ENCODE measurements at places on chromosomes 16 and 17.

GRCh38 chr17:32772453-32773025 lies 104.4 kb downstream of the MYO1D start:
- DNase-seq = no peak

DNA sequence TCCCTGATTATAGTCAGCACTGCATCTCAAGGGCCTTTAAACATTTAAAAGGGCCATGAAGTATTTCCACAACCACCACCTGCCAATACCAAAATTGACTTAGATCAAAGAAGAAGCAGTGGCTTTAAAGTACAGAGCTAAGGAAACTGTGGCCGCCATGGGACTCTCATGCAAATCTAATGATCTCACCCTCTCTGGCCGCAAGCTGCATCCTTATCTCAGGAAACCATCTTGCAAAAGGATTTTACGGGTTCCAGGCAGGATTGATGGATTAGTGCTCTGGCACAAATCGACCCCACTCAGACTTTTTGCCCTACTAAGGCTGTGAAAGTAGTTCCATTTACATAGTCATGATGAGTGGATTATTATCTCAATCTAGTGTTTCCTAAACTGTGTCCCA lies 22.6 kb downstream of the CDRT4 start:
- DNase-seq = no peak

- no peak for DNase-seq
Measured at GRCh38 chr17:32386844-32387243, 36.9 kb downstream of the ZNF207 start.

GRCh38 chr16:54930869-54931119 lies 129 bp downstream of the IRX5 start:
- no peak for DNase-seq

DNA sequence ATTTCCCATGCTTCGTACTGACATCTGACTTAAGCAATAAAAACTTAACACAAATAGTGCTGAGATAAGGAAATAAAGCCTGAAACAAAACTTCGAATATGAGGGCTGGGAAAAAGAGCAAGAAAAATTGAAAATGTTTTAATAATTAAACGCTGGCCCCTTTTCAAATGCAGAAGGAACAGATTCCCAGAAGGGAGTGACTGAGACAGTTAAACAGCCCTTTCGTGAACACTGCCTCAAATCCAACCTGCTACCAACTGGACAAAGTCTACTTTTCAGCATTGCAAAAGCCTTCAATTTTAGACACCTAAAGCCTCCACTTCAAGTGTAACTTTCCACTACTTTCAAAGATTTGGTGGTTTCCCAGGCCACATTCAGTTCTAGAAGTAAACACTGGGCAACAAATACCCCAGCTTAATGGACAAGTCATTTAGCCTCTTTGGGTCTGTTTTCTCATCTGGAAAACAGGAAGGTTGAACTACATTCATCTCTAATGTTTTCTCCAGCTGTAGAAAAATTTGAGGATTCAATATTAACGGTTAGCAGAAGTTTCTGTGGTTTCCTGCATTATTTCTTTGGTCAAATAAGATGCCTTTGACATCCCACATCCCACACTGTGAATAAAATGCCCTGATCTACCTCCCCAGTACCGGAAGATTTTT lies 11.8 kb downstream of the RFFL start:
- no peak for DNase-seq

DNA sequence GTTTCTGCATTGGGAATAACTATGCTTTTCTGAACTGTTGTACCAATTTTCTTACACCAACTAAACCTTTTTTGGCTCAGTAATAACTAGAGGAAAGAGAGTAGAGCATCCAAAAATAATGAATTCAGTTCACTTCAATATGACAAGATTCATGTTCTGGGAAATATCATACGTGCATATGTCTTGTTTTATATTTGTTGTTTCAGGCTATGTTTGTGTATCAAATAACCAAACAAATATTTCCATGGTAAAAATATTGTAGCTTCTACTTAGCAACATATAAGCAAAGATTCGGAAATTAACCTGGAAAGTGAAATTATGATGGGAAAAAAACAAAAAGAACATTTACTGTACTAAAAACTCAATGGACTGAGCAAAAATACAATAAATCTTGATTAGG lies 503.2 kb downstream of the TMEM114 start:
- DNase-seq = no peak

- DNase-seq = no peak
Measured at GRCh38 chr16:49838441-49839016, 17.4 kb downstream of the ZNF423 start.

GRCh38 chr16:5502467-5502869 lies 404.9 kb upstream of the EEF2KMT start:
- no peak for DNase-seq

GRCh38 chr16:87344931-87345631 lies 27.9 kb upstream of the C16orf95 start:
- DNase-seq = peak; percentile 45

DNA sequence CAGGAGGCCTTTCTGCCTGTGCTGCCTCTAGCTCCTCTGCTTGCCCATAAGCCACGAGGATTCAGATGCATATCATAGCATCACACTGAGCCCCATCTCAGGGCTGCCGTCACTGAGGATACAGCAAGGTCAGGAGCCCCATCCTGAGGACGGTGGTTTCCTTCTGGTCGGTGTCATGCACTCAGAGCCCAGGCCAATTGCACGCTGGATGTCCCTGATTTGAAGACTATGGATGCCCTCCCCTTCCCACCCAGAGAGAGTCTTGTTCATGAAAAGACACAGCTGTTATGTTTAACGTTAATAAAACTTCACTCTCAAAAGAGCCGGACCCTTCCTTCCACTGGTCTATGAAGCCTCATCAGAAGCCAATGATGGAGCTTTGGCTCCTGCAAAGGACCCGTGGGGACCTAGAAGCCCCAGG lies 19.9 kb downstream of the COTL1 start:
- no peak for DNase-seq

DNA sequence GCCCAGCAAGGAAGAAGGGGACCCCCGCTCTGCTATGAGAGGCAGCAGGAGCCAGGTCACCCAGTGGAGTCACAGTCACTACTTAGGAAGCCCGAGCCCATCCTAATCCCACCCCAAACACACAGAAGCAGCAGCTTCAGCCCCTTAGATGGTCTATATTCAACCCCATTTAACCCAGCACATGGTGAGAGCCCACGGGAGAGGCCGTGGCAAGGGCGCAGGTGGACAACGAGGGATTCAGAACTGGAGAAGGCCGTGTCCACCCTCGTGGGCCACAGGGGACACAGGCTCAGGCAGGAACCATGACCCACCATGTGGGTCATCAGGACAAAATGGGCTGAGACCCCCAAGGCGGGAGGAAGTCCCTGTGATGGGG lies 1.6 kb upstream of the TRPV3 start:
- no peak for DNase-seq

- no peak for DNase-seq
Measured at GRCh38 chr17:17712268-17712924, 31.1 kb downstream of the RAI1 start.

GRCh38 chr17:49521471-49522356 lies 26.6 kb downstream of the NGFR start:
- no peak for DNase-seq

DNA sequence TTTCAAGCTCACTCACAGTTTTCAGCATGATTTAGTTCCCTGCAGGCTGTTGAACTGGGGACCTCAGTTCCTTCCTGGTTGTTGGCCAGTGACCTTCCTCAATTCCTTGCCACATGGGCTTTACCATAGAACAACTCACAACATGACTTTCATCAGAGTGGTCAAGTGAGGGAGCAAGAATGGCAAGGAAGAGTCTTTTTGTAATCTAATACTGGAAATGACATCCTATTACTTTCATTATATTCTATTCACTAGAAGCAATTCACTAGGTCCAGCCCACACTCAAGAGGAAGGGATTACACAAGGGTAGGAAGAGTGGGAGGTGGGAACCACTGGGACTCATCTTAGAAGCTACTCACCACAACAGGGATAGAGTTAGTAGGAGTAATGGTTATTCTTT lies 57.6 kb downstream of the SYT17 start:
- DNase-seq = no peak

DNA sequence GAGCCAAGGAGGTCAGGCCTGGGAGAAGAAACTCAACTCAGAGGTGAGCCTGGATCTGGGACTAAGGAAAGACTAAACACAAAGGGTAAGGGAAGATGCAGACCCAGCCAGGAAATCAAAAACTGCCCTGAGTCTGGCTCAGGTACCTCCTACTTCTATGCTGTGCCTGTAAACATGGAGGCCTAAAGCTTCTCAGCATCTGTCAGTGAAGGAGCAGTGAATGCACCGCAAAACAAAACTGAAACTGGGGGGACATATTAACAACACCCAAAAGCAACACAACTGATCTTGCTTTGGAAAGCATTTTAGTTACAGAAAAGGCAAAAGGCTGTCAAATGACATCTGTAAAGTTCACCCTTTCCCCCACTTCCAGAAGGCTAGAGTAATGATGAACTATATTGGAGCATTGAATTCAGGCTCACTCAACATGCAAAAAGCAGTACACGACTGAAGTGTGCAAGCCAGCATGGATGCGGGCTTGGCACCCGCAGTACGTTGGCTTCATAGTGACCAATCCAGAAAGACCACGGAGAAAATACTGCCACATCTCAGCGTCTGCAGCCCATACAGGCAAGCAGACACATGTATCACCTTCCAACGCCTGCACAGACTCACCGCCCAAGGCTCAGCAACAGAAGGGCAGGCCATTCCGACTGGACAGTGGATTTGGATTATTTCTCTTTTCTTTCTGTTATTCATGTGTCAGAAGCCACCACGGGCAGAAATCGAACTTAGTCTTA lies 3.8 kb downstream of the TBC1D16 start:
- DNase-seq = no peak

- no peak for DNase-seq
Measured at GRCh38 chr17:65857718-65858117, 296.3 kb upstream of the AXIN2 start.

GRCh38 chr16:30874244-30874820 lies 19.5 kb downstream of the BCL7C start:
- no peak for DNase-seq

DNA sequence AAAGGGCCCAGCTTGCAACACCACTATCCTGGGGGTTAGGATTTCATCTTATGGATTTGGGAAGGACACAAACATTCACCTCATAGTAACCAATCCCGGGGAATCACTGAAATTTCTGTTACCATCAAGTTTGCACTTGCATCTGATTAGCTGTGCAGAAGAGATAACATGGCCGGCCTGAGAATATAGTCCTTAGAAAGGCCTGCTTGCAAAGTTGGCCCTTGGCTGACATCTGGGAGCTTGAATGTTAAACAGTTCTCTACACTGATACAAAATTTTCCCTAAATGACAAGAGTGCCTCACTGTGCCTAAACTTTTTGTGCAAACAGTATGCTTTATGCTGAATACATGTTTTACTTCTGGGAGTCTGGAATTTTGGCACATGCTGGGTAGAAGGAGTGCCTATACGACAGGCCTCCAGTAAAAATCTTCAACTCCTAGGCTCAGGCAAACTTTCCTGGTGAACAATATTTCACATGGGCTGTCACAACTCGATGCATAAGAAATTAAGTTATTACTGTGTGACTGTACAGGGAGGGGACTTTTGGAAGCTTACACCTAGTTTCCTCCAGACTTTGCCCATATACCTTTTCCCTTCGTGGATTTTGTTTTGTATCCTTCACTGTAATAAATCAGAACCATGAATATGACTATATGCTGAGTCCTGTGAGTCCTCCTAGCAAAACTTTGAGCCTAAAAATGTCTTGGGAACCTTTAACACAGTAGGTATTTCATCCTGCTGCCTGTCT lies 31.3 kb downstream of the TBC1D3B start:
- DNase-seq = no peak

DNA sequence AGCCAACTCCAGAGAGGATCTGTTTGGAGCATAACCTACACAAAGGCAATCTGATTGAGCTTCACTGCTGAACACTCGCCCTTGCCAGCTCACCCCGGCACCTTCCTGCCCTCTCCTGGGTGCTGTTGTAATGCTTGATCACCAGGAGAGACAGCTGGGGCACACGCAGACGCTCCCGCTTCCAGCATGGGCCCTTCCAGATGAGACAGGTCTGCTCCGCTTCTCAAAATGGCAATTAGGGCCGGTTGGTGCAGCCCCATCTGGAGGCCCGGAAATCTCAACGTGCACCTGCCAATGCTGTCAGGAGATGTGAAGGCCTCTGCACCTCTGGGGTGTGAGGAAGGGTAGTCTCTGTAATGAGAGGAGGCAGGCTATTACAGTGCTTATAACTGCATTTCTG lies 206.1 kb downstream of the ABCC12 start:
- DNase-seq = no peak

- DNase-seq = no peak
Measured at GRCh38 chr17:49549311-49549605, 26.4 kb upstream of the NXPH3 start.

- DNase-seq = no peak
Measured at GRCh38 chr17:36859003-36859300, 78.3 kb upstream of the LHX1 start.

DNA sequence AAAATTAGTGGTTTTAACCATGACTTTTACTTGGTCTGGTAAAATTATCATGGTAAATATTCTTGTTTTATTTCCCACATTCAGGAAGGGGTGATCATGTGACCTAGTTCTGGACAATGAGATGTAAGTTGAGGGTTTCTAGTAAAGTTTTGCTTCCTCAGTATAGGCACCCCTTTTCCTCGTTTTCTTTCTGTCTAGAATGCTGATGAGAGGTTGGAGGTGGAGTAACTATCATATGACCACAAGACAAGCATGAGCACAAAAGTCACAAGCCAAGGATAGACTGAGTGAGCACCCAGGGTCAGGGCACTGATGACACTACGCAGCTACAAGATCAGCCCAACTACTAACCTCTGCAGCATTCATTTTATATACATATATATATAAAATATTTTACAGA lies 53.9 kb downstream of the MYO1D start:
- DNase-seq = no peak

DNA sequence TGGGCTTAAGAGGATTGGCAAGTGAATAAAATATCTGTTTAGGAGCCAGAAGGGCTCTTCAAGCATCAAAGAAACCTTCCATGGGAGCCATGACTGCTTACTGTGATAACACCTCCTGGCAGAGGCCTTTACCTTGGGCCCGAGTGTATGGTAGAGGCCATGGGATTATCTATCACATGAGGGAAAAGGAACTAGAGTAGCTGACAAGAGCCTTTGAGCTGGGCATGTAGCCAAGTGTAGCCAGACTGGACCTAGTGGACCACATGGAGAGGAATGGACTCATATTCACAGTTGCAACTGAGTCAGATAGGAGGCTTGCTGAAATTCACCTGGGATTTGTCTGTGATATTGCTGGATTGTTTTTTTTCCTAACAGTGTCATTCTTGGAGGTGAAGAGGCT lies 276.0 kb upstream of the ZFHX3 start:
- DNase-seq = no peak

- no peak for DNase-seq
Measured at GRCh38 chr16:81612351-81613163, 166.5 kb upstream of the PLCG2 start.

GRCh38 chr16:22664132-22664531 lies 149.8 kb upstream of the HS3ST2 start:
- no peak for DNase-seq

- DNase-seq = peak; percentile 35
Measured at GRCh38 chr16:11257131-11257938, 1.3 kb upstream of the SOCS1 start.

All from activated gamma-delta T cell treated with anti-CD3 and anti-CD28 coated beads, Interleukin-2, amount 50 U/mL, for 16 hours (primary cell).